ENCODE measurements at places on chromosomes 4 and X.
A peak's percentile ranks its signal among the peaks of the same experiment; 100 is the strongest.

- DNase-seq = no peak
These were observed 133.0 kb upstream of the PLS3 start for GRCh38 chrX:115427861-115428410.

- DNase-seq = no peak
These were observed 270.6 kb upstream of the SLC7A11 start for GRCh38 chr4:138512756-138513155.

DNA sequence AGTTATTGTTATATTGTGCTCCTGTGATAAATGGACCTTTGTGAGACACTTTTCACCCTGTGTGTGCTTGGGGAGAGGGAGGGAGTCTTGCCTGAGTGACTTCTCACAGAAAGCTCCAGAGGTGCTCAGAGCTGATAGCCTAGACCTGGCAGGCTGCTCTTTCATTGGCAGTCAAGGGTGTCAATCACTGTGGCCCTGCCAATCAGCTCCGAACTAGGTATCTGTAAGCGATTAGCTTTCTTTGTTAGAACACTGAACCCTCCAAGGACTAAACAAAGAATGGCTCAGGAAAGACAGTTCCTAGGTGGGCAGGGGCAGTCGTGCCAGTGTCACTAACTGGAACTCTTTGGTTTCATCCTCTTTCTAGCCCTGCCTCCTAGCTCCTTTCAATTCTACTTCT, 2.7 kb upstream of the NALF2 start:
- no peak for DNase-seq

GRCh38 chr4:156538210-156538609, 433.4 kb downstream of the PDGFC start:
- DNase-seq = peak; percentile 67

- DNase-seq = no peak
These were observed 61.2 kb downstream of the PASD1 start for GRCh38 chrX:151624677-151625076.

DNA sequence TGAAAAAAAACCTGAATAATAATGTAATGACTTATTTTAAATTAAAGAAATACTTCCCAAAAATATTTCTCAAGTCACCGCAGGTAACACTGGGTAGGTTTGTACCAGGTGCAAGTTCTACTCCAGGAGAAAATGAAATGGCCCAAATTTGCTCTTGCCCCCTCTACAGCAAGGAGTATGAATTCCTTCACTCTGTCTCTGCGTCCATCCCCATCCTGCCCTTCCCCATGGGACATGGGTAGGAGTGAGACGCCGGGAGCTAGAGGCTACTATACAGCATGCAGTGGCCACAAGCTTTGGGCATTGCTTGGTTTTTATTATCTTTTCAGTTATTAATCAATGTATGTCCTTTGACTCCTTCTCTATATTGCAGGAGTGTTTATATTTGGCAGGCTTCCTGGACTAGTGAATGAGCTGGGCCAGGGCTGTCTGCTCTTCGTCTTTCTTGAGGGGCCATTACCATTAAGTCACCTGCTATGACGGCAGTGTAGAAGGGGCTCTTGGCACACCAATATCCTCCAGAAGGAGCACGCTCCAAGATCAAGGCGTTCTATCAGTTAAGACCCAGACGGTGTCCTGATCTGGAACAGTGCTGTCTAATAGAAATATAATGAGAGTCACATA, 149.6 kb downstream of the ENPP6 start:
- no peak for DNase-seq

DNA sequence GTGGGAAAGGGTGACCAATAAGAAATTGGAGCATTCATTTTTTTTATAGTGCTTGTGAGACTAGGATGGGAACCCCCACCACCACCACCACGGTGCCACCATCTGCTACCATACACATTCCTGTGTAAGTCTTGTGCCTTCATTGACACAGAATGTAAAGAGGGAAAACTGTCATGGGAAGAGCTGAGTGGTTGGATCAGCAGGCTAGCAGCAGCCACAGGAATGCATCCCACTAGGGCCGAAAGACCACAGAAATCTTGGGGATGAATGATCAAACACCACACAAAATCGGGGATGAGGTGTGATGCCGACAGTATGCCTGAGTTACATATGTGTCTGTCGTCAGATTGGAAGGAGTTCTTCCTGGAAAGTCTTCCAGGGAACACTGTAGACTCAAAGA, 69.2 kb downstream of the SRPX start:
- DNase-seq = no peak

GRCh38 chrX:45758319-45758718, 557.6 kb upstream of the DIPK2B start:
- peak; percentile 65 for DNase-seq

GRCh38 chrX:22237479-22237878, 35.2 kb upstream of the CBLL2 start:
- DNase-seq = no peak

DNA sequence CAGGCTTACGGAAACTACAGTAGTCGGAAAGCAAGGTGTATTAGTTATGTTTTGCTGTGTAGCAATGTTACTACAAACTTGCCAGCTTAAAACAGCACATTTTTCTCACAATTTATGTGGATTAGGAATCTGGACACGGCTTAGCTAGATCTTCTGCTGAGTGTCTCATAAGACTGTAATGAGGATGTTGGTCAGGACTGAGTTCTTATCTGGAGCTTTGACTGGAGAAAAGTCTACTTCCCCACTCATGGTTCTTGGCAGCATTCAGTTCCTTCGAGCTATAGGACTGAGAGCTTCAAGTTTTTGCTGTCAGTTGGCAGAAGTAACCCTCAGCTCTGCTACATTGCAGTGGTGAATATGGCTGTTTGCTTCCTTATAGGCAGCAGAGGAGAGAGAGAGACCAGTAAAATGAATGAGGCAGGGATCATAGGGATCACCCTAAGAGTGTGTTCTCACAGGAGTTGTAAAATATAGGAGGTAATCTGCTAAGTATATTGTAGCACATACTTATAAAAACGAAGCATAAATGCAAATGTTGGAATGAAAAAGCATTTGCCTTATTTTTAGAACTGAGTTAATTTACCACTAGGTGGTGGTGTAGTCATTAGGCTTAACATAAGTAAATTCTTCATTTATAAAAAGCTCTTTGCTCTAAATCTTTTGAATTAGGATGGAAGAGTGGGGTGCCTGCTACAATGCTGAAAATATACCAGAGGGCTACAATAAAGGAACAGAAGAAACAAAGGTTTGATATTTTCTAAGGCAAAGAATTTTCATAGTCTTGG, 38.6 kb downstream of the ALG13 start:
- DNase-seq = no peak

DNA sequence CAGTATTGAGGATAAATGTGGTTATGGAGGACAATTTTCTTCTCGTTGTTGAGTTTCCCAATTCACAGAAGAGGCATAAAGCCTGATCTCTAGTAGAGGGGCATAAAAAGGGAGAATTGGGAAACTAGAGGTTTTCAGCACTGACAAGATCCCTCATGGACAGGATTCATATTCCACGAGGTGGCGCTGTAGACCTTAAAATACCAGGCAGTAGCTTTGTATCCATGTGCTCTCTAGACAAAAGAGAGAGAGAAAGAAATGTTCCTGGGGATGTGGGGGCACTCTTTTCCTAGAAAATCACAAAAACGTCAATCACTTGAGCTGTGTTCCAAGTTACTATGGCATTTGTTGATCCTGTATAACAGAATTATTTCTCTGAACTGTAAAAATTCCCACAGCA, 128.3 kb downstream of the MAGEE1 start:
- DNase-seq = no peak

GRCh38 chrX:86369847-86370630, 221.8 kb downstream of the DACH2 start:
- DNase-seq = no peak

GRCh38 chr4:188728359-188728758, 589.1 kb downstream of the TRIML1 start:
- DNase-seq = no peak
